ENCODE measurements at places on chromosomes 3 and 15. TPM values are rescaled to one million over a fixed set of nuclear protein-coding genes. Genes with fewer than 3 reads are reported as not detected.

DNA sequence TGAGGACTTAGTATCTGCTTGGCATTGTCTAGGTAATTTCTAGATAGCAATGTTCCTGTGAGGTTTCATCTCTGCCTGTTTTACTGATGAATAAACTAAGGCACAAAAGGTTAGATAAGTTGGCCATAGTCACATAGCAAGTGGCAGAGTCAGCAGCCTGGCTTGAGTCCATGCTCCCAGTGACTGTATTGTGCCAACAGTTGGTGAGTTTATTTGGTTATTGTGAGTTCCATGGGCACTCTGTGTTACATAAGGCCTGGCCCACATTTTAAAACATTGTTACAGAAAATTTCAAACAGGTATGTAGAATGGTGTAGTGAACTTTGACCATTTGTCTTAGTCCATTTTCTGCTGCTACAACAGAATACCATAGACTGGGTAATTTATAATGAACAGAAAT, 15.2 kb downstream of the MCM2 start:
- H3K27ac ChIP-seq = peak overlapping the region; percentile 41
- peak; percentile 87 for DNase-seq
- peaks cover 11% of the 10 kb centered on the region for H3K4me1 ChIP-seq
- H3K36me3 ChIP-seq = no peaks in the 10 kb centered on the region
- no peaks in the 10 kb centered on the region for H3K27me3 ChIP-seq

- H3K36me3 ChIP-seq = no peaks in the 10 kb centered on the region
- H3K4me3 ChIP-seq = no peak overlapping the region
- peaks cover 12% of the 10 kb centered on the region for H3K4me1 ChIP-seq
- peak overlapping the region; percentile 32 for H3K27ac ChIP-seq
Observed at GRCh38 chr3:46383211-46383950, 12.6 kb downstream of the CCR5 start.

DNA sequence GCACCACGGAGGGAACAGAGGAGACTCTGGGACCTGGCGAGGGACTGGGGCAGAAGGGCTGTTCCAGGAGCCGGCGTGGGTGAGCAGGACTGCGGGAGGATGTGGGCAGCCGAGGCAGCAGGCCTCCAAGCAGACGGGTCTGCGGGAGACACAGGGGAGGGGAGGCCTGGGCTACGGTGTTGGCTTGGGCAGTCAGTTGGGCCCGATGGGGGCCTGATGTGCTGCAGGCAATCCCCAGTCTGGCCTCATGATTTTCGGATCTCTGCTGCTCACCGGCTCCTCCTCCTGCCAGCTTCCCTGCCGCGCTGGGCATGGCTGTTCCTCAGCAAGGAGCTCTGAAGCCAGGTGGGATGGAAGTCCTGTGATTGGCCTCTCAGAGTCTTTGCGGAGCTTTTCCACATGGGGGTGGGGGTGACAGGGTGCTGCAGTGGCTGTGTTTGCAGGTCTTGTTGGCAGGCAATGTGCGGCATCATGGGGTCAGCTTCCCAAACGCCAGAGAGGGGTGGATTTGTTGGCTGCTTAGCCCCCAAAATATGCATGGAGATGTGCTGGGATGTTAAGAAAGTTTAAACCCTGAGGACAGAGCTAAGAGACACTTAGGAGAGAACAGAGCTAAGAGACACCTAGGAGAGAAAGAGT, 19.3 kb downstream of the MINAR1 start:
- H3K4me1 ChIP-seq = no peaks in the 10 kb centered on the region
- H3K36me3 ChIP-seq = no peaks in the 10 kb centered on the region
- no peak for DNase-seq
- H3K27ac ChIP-seq = no peak overlapping the region
- H3K27me3 ChIP-seq = no peaks in the 10 kb centered on the region

DNA sequence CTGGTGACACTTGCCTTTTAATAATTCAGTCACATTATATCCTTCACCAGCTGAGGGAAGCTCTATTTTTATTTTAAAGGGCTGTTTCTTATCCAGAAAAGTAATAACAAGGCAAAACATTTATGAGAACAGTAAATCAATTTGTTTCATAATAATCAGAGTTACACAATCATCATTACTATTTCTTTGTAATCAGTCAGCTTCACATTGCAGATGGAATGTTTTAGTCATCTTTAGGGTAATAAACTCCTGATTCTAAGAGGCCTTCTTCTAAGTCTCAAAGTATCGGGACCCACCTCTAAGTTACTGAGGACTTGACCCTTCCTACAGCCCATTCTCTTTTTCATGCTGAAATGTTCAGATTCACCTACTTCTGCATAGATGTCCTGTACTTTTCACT, 298.3 kb upstream of the TGFBR2 start:
- H3K4me1 ChIP-seq = no peaks in the 10 kb centered on the region
- DNase-seq = no peak
- H3K4me3 ChIP-seq = no peak overlapping the region
- H3K27me3 ChIP-seq = no peaks in the 10 kb centered on the region
- no peak overlapping the region for H3K27ac ChIP-seq

- H3K4me1 ChIP-seq = no peaks in the 10 kb centered on the region
- H3K36me3 ChIP-seq = no peaks in the 10 kb centered on the region
- no peak overlapping the region for H3K4me3 ChIP-seq
- H3K27ac ChIP-seq = no peak overlapping the region
- DNase-seq = no peak
- no peaks in the 10 kb centered on the region for H3K27me3 ChIP-seq
Observed at GRCh38 chr3:193165431-193166120, 75.4 kb upstream of the PLAAT1 start.

GRCh38 chr3:11381141-11381540, 108.9 kb downstream of the ATG7 start:
- no peaks in the 10 kb centered on the region for H3K36me3 ChIP-seq
- no peak overlapping the region for H3K4me3 ChIP-seq
- DNase-seq = no peak

DNA sequence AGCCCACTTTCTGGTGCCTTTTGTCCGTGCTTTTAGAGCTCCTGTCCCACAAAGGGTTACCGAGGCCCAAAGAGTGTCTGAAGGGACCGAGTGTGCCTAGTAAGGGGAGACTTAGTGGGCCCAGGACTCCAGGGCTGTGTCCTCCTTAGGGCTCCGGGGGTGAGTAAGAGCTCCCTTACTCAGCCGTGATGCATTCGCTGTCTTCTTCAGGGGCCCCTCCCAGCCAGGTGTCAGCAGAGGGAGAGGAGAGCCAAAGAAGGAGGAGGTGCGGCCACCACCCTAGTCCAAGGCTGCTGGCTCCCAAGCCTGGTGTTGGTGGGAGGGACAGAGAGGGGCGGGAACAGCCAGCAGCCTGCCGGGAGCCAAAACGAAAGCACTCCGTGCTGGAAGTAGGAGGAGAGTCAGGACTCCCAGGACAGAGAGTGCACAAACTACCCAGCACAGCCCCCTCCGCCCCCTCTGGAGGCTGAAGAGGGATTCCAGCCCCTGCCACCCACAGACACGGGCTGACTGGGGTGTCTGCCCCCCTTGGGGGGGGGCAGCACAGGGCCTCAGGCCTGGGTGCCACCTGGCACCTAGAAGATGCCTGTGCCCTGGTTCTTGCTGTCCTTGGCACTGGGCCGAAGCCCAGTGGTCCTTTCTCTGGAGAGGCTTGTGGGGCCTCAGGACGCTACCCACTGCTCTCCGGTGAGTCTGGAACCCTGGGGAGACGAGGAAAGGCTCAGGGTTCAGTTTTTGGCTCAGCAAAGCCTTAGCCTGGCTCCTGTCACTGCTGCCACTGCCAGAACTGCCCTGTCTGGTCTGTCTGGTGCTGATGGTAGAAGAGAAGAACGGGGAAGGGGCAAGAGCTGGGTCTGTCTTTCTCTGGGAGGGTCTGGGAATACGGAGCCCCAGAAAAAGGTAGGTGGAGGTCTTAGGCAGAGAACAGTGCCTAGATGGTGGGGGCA, at the start of gene IL17RC:
IL17RC (plus strand) TSS at position 365 of the 947 bp plus-strand sequence; CDS start at position 583, 218 bp downstream.
- peak; percentile 92 for DNase-seq
- H3K27me3 ChIP-seq = no peaks in the 10 kb centered on the region
- H3K4me3 ChIP-seq = peak within 1 kb of the TSS; percentile 46
- H3K4me1 ChIP-seq = peaks cover 33% of the 10 kb centered on the region
- H3K27ac ChIP-seq = peak within 1 kb of the TSS; percentile 69

- no peak overlapping the region for H3K27ac ChIP-seq
- H3K36me3 ChIP-seq = no peaks in the 10 kb centered on the region
- H3K4me1 ChIP-seq = no peaks in the 10 kb centered on the region
- no peak overlapping the region for H3K4me3 ChIP-seq
- H3K27me3 ChIP-seq = no peaks in the 10 kb centered on the region
Observed at GRCh38 chr3:181794011-181794790, 82.5 kb downstream of the SOX2 start.

- no peaks in the 10 kb centered on the region for H3K27me3 ChIP-seq
- peaks cover 15% of the 10 kb centered on the region for H3K36me3 ChIP-seq
- no peak overlapping the region for H3K27ac ChIP-seq
- no peak for DNase-seq
- H3K4me3 ChIP-seq = no peak overlapping the region
Observed at GRCh38 chr3:123147754-123148535, 53.8 kb upstream of the SEC22A start.

GRCh38 chr3:178969004-178969700, 102.5 kb downstream of the ZMAT3 start:
- H3K27me3 ChIP-seq = no peaks in the 10 kb centered on the region
- no peak overlapping the region for H3K4me3 ChIP-seq
- no peak for DNase-seq
- H3K4me1 ChIP-seq = peaks cover 8% of the 10 kb centered on the region
- H3K36me3 ChIP-seq = no peaks in the 10 kb centered on the region

GRCh38 chr3:168155303-168155702, 59.6 kb upstream of the GOLIM4 start:
- DNase-seq = no peak
- H3K27ac ChIP-seq = no peak overlapping the region
- H3K36me3 ChIP-seq = no peaks in the 10 kb centered on the region
- H3K27me3 ChIP-seq = no peaks in the 10 kb centered on the region

DNA sequence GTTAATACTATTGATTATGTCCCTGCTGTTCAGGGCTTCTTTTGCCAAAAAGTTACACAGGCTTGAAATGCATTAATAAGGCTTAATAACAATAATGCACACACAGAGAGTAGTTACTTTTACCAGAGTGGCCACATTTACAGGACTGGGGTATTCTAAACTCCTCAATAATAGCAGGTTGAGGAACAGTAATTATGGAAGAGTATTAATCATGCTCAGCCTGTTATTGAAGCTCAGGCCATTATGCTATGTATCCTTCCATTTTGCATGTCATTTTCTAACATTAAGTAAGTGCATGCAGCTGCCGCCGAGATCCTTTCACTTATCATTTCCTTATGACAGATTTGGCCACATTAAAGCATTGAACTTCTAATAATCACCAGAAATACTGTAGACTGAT, 5.7 kb downstream of the ARRDC4 start:
- no peak for DNase-seq
- H3K4me1 ChIP-seq = peaks cover 8% of the 10 kb centered on the region
- no peak overlapping the region for H3K4me3 ChIP-seq

DNA sequence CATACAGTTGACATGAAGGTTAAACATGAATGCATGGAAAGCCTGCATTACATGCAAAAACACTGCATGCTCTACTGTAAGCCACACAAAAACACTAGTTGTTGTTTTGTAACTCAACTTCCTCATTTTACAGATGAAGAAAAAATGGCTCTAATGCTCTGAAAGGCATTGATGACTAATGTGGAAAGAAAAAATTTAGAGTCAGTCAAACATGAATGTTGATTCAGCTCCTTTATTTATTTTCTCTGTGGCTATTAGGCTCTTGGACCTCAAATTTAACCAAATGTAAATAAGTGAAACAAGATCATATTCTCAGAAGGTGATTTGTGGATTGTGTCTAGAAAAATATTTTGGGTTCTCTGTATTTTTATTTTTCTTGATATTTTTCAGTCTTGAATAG, 336.7 kb upstream of the ZNF717 start:
- no peak overlapping the region for H3K4me3 ChIP-seq
- no peaks in the 10 kb centered on the region for H3K4me1 ChIP-seq
- DNase-seq = no peak
- H3K27ac ChIP-seq = no peak overlapping the region
- no peaks in the 10 kb centered on the region for H3K27me3 ChIP-seq

DNA sequence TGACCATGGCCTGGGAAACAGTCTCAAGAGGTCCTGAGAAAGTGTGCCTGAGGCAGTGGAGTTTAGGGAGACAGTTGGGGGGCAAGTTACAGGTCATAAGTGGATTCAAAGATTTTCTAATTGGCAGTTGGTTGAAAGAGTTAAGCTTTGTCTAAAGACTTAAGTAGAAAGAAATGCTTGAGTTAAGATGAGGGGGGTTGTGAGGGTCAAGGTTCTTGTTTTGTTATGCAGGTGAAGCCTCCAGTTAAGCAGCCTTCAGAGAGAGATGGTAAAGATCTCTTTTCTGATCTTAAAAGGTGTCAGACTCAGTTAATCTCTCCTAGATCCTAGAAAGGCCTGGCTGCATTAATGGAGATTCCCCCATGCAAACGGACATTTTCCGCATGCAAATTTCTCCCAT, 356.3 kb upstream of the C2CD4B start:
- no peak for DNase-seq
- no peak overlapping the region for H3K4me3 ChIP-seq
- no peaks in the 10 kb centered on the region for H3K36me3 ChIP-seq
- H3K27ac ChIP-seq = no peak overlapping the region
- H3K4me1 ChIP-seq = peaks cover 4% of the 10 kb centered on the region
- H3K27me3 ChIP-seq = no peaks in the 10 kb centered on the region

DNA sequence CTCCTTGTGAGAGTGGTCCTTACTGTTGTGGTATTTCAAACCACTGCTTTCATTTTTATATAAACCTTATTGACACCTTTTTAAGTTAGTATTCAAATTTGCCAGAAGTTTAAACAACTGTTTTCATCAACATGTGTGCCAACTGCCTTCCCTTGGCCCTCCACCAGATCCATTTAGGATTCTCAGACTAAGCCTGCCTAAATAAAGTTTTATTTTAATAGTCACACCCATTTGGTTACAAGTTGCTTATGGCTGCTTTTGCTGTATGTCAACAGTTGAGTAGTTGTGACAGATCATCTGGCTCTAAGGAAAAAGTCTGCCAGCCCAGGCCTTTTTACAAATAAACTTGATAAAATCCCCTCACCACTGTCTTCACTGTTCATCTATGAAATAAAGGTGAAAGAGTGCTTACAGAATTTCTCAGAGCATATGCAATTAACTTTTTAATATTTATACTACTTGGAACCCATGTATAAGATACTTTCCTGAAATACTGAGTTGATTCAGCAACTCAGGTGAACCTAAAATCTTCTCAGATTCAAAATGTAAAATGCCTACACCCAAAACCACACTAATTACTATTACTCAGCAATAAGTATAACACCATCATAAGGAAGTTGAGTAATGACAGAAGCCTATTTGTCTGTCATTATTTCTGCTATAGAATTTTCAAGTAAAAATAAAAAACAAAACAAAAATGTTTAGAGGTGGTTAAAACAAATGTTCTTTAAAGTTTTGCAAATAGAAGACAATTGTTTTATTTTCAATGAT, 35.1 kb downstream of the PEAK1 start:
- DNase-seq = no peak
- H3K4me1 ChIP-seq = no peaks in the 10 kb centered on the region
- H3K27me3 ChIP-seq = no peaks in the 10 kb centered on the region
- no peak overlapping the region for H3K4me3 ChIP-seq
- H3K27ac ChIP-seq = no peak overlapping the region
- H3K36me3 ChIP-seq = no peaks in the 10 kb centered on the region

NR2E3 gene
- not detected for total RNA-seq
